Natural killer cell (primary cell): ENCODE measurements at places on chromosomes 7 and 10. TPM values are rescaled to one million over a fixed set of nuclear protein-coding genes. Genes with fewer than 3 reads are reported as not detected.

DNA sequence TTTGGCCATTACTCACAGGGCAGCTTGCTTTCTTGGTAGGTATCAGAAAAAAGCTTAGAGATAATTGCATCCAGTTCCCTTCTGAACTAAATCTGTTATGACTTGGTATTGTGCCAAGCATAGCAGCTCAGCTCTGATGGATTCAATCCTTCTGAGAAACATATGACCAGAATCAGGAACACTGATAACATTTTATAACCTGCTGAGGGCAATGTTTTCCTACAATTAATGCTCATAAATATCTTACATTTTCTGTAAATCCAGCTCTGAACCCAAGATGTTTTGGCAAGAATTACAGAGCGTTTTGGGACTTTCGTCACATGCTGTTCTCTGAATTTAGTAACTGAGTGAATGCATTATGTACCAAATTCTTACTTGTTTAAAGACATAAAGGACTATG lies 167.8 kb downstream of the KIF20B start:
- no peaks in the 10 kb centered on the region for H3K36me3 ChIP-seq
- no peak for DNase-seq
- H3K4me3 ChIP-seq: no peak overlapping the region
- H3K4me1 ChIP-seq: no peaks in the 10 kb centered on the region
- H3K27ac ChIP-seq: no peak overlapping the region

DNA sequence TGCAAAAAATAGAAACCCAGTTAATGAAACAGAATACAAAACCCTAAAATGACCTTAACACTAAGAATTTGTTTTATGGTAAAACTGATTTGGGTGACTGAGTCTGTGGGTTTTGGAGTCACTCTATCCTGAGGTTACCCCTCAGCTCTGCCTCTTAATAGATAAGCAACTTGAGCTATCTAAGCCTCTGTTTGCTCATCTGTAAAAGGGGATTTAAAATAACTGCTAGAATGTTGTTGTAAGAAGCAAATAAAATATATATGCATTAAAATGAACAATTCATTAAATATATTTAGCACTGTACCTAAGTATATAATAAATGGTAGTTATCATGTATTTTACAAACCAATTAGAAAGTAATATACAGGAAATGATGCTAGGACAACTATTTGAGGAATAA lies 115.4 kb downstream of the CABCOCO1 start:
- DNase-seq: no peak
- H3K4me3 ChIP-seq: no peak overlapping the region
- no peaks in the 10 kb centered on the region for H3K4me1 ChIP-seq
- H3K36me3 ChIP-seq: no peaks in the 10 kb centered on the region
- no peak overlapping the region for H3K27ac ChIP-seq

ARHGAP21 gene
- total RNA-seq: 30.9 TPM

DNA sequence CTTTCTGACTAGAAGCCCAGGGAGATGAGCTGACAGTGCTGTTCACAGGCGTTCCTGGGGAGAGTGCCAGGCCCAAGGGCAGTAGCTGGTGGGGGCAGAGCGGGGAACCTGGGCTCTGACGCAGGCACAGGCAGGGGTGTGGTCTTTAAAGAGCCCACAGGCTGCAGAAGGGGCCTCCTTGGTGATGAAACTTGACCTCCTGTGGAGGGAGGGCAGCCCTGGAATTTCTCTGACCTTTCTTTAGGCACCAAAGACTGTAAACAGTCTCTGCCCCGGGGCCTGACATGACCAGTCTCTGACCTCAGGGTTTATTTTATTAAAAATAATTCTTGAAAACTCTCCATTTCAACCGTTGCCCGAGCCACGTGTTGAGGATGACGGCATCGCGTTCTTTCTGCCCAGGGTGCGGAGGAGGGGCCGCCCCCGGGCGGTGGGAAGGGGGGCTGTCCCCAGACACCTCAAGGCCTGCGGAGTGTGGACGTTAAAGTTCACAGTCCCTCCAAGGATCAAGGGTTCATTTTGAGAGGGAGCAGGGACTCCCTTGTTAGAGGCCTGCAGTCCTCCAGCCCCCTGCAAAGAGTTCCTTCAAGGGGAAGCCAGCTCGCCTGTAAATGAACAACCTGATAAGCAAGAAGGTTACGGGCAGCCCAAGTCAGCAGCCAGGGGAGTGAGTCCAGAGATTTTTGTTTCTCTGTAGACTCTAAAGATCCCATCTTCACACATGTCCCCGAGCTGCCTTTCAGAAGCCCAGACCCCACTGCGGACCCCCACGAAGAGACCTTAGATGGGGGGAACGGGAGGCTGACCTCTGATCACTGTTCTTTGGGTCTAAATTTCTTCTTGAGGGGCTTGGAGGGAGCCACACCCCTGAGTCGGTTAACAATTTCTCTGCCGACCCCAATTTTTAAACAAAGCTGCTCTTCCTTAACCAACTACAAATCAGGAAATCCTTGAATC lies 128.9 kb downstream of the VIPR2 start:
- DNase-seq: no peak
- no peaks in the 10 kb centered on the region for H3K27me3 ChIP-seq
- no peaks in the 10 kb centered on the region for H3K36me3 ChIP-seq
- H3K27ac ChIP-seq: no peak overlapping the region
- H3K4me1 ChIP-seq: no peaks in the 10 kb centered on the region

DNA sequence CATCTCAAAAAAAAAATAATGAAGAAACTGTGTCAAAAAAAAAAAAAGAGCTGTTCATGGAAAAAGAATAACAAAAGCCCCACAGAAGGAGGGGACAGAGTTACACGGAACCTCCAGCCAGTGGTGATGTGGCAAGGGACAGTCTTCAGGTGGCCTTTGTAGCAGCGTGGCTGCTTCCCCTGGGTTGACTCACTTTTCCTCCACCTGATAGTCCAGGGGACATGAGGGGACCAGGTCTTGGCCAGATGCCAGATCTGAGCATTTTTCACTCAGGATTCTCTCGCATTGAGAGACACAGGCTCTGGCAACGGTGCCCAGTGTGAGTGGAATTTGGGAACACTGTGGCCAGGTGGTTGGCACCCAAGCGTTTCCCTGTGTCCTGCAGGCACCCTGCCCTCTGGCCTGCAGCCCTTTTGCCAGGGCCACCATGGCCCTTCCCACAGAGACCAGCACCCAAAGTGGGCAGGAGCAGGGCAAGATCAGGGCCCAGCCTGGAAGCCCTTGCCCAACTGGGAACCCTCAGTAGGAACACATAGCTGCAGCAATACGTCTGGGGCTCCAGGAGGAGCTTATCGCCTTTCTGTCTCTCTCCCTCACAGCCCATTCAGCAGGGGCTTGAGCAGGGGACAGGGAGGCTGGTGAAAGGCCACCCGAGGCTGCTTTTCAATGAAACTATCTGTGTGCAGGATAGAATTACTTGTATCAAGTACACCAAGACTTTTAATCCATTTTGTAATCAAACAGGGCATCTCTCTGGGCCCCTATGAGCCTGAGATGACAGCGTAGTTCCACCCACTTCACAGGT lies 159.1 kb downstream of the UBE2H start:
- H3K4me1 ChIP-seq: no peaks in the 10 kb centered on the region
- no peaks in the 10 kb centered on the region for H3K36me3 ChIP-seq
- DNase-seq: no peak
- no peak overlapping the region for H3K4me3 ChIP-seq
- no peaks in the 10 kb centered on the region for H3K27me3 ChIP-seq

- DNase-seq: no peak
- no peak overlapping the region for H3K4me3 ChIP-seq
- no peaks in the 10 kb centered on the region for H3K4me1 ChIP-seq
- H3K27ac ChIP-seq: no peak overlapping the region
- no peaks in the 10 kb centered on the region for H3K36me3 ChIP-seq
These were observed 36.0 kb upstream of the SLC26A3 start for GRCh38 chr7:107838816-107839565.

- no peaks in the 10 kb centered on the region for H3K36me3 ChIP-seq
- no peaks in the 10 kb centered on the region for H3K4me1 ChIP-seq
- H3K27me3 ChIP-seq: no peaks in the 10 kb centered on the region
- H3K4me3 ChIP-seq: no peak overlapping the region
- H3K27ac ChIP-seq: no peak overlapping the region
These were observed 67.7 kb upstream of the NEUROD6 start for GRCh38 chr7:31408140-31408729.

GRM3 gene
- total RNA-seq: not detected

OR2A5 gene
- not detected for total RNA-seq

DNA sequence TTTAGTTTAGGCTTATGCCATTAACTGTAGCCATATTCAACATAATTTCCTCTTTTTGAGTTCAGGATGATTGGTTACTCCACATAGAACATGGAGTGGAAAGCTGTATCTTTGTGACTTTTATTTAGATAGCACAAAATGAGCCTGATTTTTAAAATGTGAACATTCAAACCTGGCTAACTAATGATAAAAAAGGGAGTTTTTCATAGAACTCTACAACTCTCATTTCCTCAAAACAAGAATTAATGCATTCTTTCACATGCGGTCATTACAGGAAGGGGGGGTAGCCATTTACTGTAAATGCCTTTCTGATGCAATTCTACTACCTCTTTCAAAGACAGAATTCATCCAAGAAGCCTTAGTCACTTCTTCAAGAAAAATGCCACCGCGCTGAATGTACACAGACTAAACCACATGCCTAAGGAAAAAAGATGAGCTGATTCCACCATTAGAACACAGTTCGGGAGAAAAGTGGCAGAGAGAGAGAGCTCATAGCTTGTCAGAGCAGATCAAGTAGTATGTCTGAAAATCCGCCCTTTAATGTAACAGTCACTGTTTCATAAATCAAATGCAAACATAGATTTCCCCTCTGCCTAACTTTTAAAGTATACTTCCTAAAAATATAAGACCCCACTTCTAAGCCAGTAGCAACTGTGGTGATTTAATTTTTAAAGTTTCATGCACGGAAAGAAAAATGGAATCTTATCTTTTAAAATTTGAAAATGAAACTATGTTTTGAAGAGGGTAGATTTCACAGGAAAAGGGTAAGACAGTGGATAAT lies 226.4 kb upstream of the KLF14 start:
- no peaks in the 10 kb centered on the region for H3K27me3 ChIP-seq
- H3K4me3 ChIP-seq: peak overlapping the region; percentile 11
- peak overlapping the region; percentile 79 for H3K27ac ChIP-seq

DNA sequence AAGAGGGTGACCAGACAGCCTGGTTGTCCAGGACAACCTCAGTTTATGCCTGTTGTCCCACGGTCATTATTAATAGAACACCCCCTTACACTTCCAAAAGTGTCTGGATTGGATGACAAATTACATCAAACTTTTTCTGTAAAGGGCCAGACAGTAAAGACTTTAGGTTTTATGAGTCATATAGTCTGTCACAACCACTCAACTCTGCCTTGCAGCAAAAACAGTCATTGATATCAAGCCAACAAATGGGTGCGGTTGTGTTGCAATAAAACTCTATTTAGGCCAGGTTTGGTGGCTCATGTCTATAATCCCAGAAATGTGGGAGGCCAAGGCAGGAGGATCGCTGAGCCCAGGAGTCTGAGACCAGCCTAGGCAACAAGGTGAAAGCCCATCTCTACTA lies 66.7 kb upstream of the ATP6V0A4 start:
- DNase-seq: no peak
- H3K4me1 ChIP-seq: no peaks in the 10 kb centered on the region
- no peaks in the 10 kb centered on the region for H3K36me3 ChIP-seq
- no peaks in the 10 kb centered on the region for H3K27me3 ChIP-seq
- H3K27ac ChIP-seq: no peak overlapping the region
- H3K4me3 ChIP-seq: no peak overlapping the region

UPK3BL1 gene
- 73.3 TPM for total RNA-seq
